NCI-H2171 (cell line): ENCODE measurements at places on chromosomes 12 and 14.

DNA sequence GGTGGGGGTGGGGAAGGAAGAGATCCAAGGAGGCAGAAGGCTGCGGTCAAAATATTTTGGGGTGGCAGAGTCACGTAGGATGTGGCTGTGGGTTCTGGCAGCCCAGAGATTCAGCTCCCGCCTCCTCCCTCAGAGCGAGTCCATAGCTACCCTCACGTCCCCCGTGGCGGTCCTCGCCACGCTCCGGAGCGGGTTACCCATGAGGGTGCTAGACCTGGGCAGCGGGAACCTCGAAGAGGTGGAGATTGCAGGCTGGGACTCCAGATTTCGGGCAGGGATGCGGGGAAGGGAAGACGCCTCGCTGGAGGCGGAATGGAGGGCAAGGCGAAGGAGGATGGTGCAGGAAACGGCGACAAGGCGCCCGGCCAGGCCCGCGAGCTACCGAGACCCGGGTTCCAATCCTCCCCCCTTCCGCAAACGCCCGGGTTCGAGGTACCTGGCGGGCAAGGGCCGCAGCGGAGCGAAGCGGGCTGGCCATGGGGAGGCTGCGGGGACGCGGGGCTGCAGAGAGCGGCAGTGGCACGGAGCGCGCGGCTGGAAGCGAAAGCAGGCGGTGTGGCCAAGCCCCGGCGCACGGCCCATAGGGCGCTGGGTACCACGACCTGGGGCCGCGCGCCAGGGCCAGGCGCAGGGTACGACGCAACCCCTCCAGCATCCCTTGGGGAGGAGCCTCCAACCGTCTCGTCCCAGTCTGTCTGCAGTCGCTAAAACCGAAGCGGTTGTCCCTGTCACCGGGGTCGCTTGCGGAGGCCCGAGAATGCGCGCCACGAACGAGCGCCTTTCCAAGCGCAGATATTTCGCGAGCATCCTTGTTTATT, 46.2 kb downstream of the BCAT1 start:
- DNase-seq: no peak

GRCh38 chr12:14841761-14842160, 1.6 kb downstream of the ART4 start:
- DNase-seq: no peak

DNA sequence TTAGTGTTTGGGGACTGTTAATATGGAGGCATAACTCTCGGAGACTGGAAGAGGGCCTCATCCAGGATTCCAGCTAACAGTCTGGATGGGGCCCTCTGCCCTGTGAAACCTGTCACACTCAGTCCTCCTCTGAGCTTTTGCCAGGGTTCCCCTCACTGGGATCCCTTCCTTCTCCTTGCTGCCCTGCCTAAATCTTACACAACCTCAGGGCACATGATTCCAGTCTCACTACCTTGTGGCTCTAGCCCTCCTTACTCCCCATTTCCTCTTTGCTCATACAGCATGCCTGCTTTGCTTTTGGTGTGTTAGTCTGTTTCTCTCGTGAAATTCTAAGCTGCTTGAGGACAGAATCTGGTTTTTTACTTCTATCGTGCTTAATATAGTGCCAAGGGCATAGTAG, 942 bp upstream of the GSG1 start:
- DNase-seq: no peak

DNA sequence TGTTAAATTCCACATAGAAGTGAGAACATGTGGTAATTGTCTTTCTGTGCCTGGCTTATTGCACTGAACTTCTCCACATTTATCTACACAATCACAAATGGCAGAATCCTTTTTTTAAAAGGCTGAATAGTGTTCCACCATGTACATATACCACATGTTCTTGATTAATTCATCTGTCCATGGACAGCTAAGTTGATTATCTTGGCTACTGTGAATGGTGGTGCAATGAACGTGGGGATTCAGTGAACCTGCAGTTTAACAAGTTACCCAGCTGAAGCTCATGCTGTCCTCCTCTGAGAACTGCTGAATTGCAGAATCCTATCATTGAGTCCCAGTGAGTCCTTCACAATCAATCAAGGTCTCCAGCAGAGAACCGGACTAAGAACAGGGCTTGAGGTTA, 74.9 kb downstream of the TBK1 start:
- no peak for DNase-seq

DNA sequence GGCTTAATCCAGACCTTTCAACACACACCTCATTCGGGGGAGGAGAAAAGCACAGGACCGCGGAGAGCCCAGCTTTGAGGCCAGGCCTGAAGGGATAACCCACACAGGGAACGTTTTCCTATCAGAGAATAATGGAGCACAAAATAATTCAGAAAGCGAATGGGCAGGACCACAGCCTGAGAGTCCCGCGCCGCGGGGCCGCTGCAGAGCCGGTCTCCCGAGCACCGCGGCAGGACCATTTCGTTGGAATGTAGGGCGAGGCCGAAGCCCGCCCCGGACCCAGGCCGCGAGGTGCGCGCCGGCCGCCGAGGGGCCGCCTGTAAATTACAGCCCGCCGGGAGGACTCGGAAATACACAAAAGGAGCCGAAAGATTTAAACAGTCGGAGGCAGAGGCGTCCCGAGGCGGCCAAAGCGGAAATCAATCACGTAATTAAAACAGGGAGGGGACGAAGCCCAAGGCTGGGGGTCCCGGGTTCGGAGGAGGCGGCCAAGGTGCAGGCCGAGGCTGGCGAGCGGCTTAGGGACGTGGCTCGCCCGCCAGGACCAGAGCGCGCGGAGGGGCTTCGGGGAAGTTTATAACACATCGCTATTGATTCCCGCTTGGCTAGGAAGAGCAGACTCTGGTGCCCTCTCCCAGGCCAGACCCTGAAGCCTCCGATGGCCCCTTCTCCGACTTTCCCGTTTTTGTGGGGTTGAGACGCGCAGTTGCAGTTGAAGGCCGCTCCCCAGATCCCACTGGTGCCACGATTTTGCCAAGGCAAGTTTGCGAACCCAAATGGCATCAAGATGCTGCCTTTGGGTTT, 6.3 kb upstream of the HOXC4 start:
- DNase-seq: no peak

- no peak for DNase-seq
These were observed 17.7 kb downstream of the OR6S1 start for GRCh38 chr14:20623798-20624197.
